ENCODE measurements at places on chromosomes 7 and 10. TPM values are rescaled to one million over a fixed set of nuclear protein-coding genes. Genes with fewer than 3 reads are reported as not detected.

NEUROD6 gene
- not detected for total RNA-seq

OR2A12 gene
- total RNA-seq = not detected

CFAP46 gene
- total RNA-seq = 0.19 TPM

FOXI2 gene
- not detected for total RNA-seq

SP8 gene
- not detected for total RNA-seq

GPRIN2 gene
- total RNA-seq = not detected

NCF1 gene
- not detected for total RNA-seq

INA gene
- 0.44 TPM for total RNA-seq

GDI2 gene
- total RNA-seq = 465 TPM

SPDYE11 gene
- total RNA-seq = not detected

SMARCD3 gene
- total RNA-seq = 41.8 TPM

SPDYE8 gene
- total RNA-seq = not detected

ZNF32 gene
- 36.9 TPM for total RNA-seq

UCN3 gene
- not detected for total RNA-seq

BBS9 gene
- 16.5 TPM for total RNA-seq

TMEM139 gene
- not detected for total RNA-seq

AGAP9 gene
- total RNA-seq = 2.0 TPM

DEPP1 gene
- 79.2 TPM for total RNA-seq

ODAD2 gene
- total RNA-seq = 0.40 TPM

PDE6C gene
- total RNA-seq = not detected

ZNF853 gene
- total RNA-seq = 0.13 TPM

INMT gene
- total RNA-seq = 3.5 TPM

PRKG1 gene
- 48.3 TPM for total RNA-seq

GIMAP2 gene
- total RNA-seq = 1.6 TPM

SLC16A12 gene
- total RNA-seq = 0.53 TPM

BMPER gene
- total RNA-seq = 5.9 TPM

GHITM gene
- total RNA-seq = 190 TPM

RELN gene
- 1.3 TPM for total RNA-seq

PCLO gene
- total RNA-seq = under 0.01 TPM

FGF8 gene
- not detected for total RNA-seq

EXOSC1 gene
- 27.9 TPM for total RNA-seq

XPNPEP1 gene
- total RNA-seq = 252 TPM

ADARB2 gene
- not detected for total RNA-seq

TAC1 gene
- not detected for total RNA-seq

HOXA4 gene
- total RNA-seq = 0.12 TPM

CCNJ gene
- total RNA-seq = 3.8 TPM

PLPP4 gene
- total RNA-seq = 0.25 TPM

OR2A1 gene
- total RNA-seq = under 0.01 TPM

KLF14 gene
- not detected for total RNA-seq

GDF2 gene
- total RNA-seq = not detected

GPR26 gene
- not detected for total RNA-seq

FAM221A gene
- total RNA-seq = 1.5 TPM

PRSS37 gene
- total RNA-seq = not detected

PNLIPRP3 gene
- not detected for total RNA-seq

SLC29A3 gene
- total RNA-seq = 0.66 TPM
